Uterine smooth muscle cell (primary cell): ENCODE measurements at places on chromosomes 3 and 15. TPM values are rescaled to one million over a fixed set of nuclear protein-coding genes. Genes with fewer than 3 reads are reported as not detected.

Gene GOLGA8T
- not detected in 2 replicates for total RNA-seq

Gene SLC27A2
- 0.22 and 0.50 TPM in 2 replicates for total RNA-seq

Gene LRRC34
- 2.4 and 11.1 TPM in 2 replicates for total RNA-seq

Gene GPD1L
- 11.6 and 14.5 TPM in 2 replicates for total RNA-seq

Gene ZBBX
- under 0.01 and 0.12 TPM in 2 replicates for total RNA-seq

Gene BCL2A1
- 4.9 and 27.1 TPM in 2 replicates for total RNA-seq
